ENCODE measurements at places on chromosomes 1 and 21. TPM values are rescaled to one million over a fixed set of nuclear protein-coding genes. Genes with fewer than 3 reads are reported as not detected.

The GPR25 gene
- total RNA-seq = 7.7 TPM

The MAN1A2 gene
- total RNA-seq = 66.5 TPM

DNA sequence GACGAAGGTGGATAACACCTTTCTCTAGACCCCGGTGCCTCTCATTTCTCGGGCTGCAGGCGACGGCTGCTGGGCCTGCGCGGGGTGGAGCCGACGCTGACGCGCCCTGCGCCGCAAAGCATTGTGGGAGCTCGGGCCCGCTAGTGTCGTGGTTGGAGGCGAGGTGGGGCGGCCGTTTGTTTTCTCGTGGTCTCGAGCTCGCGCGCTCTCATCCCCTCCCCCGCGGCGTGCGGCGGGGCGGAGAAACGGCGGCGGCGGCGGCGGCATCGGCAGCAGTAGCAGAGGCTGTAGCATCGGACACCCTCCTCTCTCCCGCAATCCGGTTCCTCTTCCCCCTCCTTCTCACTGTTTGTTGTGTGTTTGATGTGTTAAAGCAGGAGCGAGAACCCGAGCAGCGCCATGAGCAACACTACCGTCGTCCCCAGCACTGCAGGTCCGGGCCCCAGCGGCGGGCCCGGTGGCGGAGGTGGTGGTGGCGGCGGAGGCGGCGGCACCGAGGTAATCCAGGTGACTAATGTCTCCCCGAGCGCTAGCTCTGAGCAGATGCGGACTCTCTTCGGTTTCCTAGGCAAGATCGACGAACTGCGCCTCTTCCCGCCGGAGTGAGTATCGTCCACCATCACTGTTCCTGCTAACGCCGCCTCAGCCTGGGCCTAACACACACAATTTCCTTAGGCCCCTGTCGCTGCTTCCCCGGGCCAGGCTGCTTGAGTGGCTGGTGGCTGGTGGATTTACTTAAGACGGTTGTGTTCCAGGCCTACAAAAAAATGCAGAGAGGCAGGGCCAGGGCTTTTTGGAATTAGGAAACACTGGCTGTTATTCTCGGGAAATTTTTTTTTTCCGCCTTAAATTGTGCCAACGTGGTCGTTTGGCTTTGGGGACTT, at the start of gene SRSF11:
SRSF11 (plus strand) TSS at position 143 of the 884 bp plus-strand sequence; CDS start at position 400, 257 bp downstream.
- DNase-seq = peak; percentile 95

DNA sequence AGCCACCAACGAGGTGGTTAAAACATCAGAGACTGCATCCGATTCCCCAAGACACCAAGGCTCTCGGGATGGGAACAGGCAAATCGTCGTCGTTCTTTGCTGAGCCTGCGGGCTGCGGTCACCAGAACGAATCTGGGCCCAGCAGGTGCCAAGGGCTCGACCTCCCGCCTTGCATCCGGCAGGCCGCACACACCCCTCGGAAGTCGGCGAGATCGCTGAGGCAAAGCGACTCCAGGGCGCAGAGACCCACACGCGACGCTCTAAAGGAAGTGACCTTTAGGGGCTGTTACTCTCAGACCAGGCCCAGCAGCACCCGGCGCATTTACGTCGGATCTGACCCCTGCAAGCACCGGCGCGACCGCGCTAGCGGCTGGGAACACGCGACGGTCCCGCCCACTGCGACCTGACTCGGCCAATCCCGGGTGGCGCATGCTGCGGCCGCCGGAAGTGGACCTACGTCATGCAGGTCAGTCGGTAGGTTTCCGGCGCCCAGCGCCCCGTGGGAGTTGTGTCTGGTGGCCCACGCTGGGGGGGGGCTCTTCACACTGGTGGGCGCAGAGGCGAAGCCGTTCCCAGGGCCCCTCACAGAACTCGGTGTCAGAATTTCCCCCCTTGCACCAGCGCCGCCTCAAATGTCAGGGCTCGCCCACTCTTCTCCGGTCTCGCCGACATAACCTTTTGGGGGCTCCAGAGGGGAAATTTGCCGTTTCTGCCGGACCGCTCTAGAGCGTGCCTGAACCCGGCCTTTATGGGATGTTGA, 7.5 kb upstream of the PARK7 start:
- DNase-seq = peak; percentile 60

The RCSD1 gene
- 129 TPM for total RNA-seq

- DNase-seq = peak; percentile 82
Measured at GRCh38 chr1:43453442-43454269, at the start of gene HYI. TSS of gene HYI (minus strand) at chr1:43453931. CDS start at chr1:43453793, 138 bp downstream.

Data from CD4-positive, alpha-beta memory T cell (primary cell).